ENCODE measurements at places on chromosomes 1 and 21. TPM values are rescaled to one million over a fixed set of nuclear protein-coding genes. Genes with fewer than 3 reads are reported as not detected.

GRCh38 chr1:199173356-199173755 lies 534.5 kb downstream of the PTPRC start:
- no peak for DNase-seq
- peaks cover 7% of the 10 kb centered on the region for H3K27me3 ChIP-seq
- no peak overlapping the region for H3K4me3 ChIP-seq
- H3K4me1 ChIP-seq = peaks cover 39% of the 10 kb centered on the region
- H3K27ac ChIP-seq = peak overlapping the region; percentile 58

DNA sequence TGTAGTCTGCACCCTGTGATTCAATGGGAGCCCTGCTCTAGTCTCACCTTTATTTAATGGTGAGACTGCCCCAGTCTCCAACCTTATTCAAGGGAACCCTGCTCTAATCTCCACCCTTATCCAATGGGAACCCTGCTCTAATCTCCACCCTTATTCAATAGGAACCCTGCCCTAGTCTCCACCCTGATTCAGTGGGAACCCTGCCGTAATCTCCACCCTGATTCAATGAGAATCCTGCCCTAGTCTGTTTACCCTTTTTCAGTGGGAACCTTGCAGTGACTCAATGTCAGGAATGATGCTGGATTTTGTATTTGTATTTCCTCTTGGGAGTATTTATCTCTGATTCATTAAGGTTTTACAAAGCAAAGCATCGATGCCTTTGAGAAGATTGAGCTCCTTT lies 39.5 kb downstream of the TRPM2 start:
- H3K36me3 ChIP-seq = peaks cover 15% of the 10 kb centered on the region
- H3K27ac ChIP-seq = no peak overlapping the region
- H3K4me3 ChIP-seq = no peak overlapping the region
- H3K4me1 ChIP-seq = peaks cover 6% of the 10 kb centered on the region
- no peaks in the 10 kb centered on the region for H3K27me3 ChIP-seq
- no peak for DNase-seq

GRCh38 chr1:163674236-163674635 lies 352.5 kb downstream of the NUF2 start:
- no peak for DNase-seq
- no peak overlapping the region for H3K4me3 ChIP-seq
- no peaks in the 10 kb centered on the region for H3K4me1 ChIP-seq
- no peaks in the 10 kb centered on the region for H3K27me3 ChIP-seq

DNA sequence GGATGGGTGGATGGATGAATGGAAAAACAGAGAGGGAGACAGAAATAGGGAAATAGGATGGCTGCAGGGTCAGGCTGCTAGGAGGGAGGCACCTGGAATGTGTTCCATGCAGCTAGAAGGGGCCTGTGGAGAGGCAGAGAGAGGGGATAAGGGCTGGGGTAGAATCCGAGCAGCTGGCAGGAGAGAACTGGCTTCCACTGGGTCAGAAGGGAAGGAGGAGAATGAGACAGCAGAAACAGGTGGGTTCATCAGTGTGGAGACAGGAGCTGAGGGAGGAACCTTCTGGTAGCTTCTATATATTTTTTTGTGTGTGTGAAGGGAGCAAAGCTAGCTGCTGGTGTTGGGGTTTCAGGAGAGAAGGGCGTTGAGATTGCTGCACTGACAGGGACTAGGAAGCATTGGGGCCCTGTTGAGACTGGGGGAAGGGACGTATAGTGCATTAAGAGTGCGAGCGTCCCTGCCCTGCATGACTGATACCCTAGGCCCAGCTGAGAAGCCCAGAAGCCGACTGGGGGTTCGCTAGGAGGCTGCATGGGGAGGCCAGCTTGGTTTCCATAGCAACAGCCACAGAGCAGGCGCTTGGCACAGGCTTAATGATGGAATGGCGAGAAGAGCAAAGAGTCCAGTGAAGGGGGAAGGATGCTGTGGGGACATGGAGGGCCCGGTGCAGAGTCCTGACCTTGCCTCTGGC lies 14.8 kb upstream of the KIF21B start:
- H3K4me3 ChIP-seq = no peak overlapping the region
- no peaks in the 10 kb centered on the region for H3K36me3 ChIP-seq
- no peak overlapping the region for H3K27ac ChIP-seq
- H3K27me3 ChIP-seq = no peaks in the 10 kb centered on the region
- peaks cover 4% of the 10 kb centered on the region for H3K4me1 ChIP-seq

GRCh38 chr1:247210062-247210375 lies 38.2 kb upstream of the ZNF124 start:
- peak overlapping the region; percentile 77 for H3K4me3 ChIP-seq
- H3K27ac ChIP-seq = peak overlapping the region; percentile 95
- peaks cover 46% of the 10 kb centered on the region for H3K36me3 ChIP-seq
- H3K27me3 ChIP-seq = no peaks in the 10 kb centered on the region
- H3K4me1 ChIP-seq = peaks cover 59% of the 10 kb centered on the region
- DNase-seq = no peak

- no peak for DNase-seq
- H3K27me3 ChIP-seq = peaks cover 2% of the 10 kb centered on the region
- no peaks in the 10 kb centered on the region for H3K4me1 ChIP-seq
- no peak overlapping the region for H3K4me3 ChIP-seq
- H3K36me3 ChIP-seq = no peaks in the 10 kb centered on the region
- H3K27ac ChIP-seq = no peak overlapping the region
Observed at GRCh38 chr1:76218888-76219287, 144.3 kb downstream of the ST6GALNAC3 start.

- H3K4me1 ChIP-seq = no peaks in the 10 kb centered on the region
- no peaks in the 10 kb centered on the region for H3K36me3 ChIP-seq
- no peak for DNase-seq
- H3K4me3 ChIP-seq = no peak overlapping the region
Observed at GRCh38 chr1:102435483-102435882, 438.8 kb upstream of the OLFM3 start.

DNA sequence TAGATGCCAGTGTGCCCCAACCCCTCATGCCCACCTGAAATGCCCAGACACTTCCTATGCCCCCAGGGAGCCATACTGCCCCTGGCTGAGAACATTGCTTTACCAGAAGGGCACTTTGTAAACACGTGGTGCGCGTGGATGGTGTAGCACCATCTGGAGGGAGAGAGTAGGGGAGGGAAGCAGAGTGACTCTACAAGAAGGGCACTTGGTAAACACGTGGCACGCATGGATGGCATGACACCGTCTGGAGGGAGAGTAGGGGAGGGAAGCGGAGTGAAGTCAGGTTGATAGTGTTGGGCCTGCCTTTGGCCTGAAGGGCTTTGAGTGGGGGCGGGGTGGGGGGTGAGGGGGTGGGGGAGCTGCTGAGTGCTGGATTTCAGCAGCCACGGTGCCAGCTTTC lies 324.0 kb upstream of the VAMP3 start:
- no peak for DNase-seq
- H3K27me3 ChIP-seq = no peaks in the 10 kb centered on the region
- H3K4me1 ChIP-seq = no peaks in the 10 kb centered on the region
- no peaks in the 10 kb centered on the region for H3K36me3 ChIP-seq
- H3K27ac ChIP-seq = no peak overlapping the region

DNA sequence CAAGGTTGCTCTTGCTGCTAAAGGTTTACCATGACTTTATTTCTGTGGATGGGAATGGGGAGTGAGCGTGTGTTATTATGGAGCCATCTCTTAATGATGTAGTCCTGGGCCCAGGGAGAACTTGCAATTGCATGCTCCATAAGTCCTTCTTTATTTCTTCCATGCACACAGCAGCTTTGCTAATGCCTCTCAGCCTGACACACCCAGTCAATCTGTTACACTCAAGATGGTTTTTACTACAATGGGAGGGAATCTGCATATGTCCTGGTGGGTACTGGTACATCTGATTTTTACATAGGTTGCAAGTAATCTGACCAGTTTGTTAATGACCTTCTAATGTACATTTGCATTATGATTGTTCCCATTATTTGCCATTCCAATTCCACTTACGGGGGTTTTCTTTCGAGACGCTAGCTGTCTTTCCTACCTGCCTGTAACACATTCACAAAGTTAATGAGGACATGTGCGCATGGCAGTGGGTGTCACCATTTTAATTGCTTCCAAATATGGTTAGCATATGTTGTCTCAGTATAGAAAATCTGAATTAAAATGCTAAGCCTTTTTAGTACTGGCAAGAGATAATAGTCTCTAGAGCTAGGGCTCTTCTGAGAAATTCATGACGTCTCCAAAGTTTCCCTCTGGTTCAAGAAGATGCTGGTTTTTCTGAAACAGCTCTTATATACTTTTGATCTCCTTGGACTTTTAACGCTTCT lies 188.2 kb downstream of the GRIK1 start:
- H3K27me3 ChIP-seq = no peaks in the 10 kb centered on the region
- no peaks in the 10 kb centered on the region for H3K4me1 ChIP-seq
- no peak for DNase-seq
- no peaks in the 10 kb centered on the region for H3K36me3 ChIP-seq

DNA sequence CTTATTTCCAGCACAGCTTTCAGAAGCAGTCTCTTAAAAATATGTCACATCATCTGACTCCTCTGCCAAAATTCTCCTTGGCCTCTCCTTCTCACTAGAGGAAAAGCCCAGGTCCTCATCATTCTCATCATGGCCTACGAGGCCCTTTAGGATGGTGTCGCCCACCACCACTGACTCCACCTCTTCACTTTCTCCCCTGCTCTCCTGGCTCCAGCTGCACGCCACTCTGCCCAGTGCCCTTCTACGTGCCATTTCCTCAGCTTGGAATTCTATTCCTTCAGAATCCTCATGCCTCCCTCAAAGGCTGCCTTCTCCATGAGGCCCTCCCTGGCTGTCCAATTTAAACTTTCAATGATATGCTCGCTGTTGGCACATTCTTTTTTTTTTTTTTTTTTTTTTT lies 25.3 kb upstream of the BTG2 start:
- no peak overlapping the region for H3K4me3 ChIP-seq
- DNase-seq = no peak
- H3K36me3 ChIP-seq = no peaks in the 10 kb centered on the region
- peak overlapping the region; percentile 33 for H3K27ac ChIP-seq

DNA sequence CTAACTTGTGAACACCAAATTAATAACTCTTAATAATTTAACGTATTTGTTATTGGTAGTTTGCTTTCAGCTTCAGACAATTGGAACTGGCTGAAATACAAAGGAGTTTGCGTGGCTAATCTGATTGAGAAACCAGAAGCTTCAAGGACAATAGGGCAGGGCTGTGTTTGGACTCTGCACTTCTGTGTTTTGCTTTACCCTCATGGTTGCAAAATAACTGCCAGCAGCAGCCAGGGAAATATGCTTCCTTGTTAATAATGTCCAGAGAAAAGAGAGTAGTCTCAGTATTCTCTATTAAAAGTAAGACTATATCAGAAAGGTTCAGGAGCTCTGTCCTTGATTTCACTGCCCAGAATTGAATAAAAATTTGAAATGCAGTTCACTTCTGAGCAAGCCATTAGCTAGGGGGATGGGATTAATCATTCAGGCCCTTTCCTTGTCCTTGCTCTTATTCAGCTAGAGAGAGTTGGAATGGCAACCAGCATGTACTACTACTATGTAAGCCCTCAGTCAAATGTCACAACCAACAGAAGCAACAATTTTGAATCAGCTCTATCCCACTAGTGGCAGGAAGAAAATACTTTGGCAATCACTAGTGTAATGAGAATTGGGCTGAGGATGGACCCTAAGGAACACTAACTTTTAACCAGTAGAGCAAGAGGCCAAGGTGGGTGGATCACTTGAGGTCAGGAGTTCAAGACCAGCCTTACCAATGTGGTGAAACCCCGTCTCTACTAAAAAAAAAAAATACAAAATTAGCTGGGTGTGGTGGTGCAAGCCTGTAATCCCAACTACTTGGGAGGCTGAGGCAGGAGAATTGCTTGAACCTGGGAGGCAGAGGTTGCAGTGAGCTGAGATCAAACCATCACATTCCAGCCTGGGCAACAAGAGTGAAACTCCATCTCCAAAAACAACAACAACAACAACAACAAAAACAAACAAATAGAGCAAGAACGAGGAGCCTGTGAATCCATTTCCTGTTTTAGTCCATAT lies 76.8 kb downstream of the POU2F1 start:
- H3K27ac ChIP-seq = no peak overlapping the region
- no peaks in the 10 kb centered on the region for H3K27me3 ChIP-seq
- DNase-seq = no peak
- peaks cover 14% of the 10 kb centered on the region for H3K4me1 ChIP-seq

- H3K36me3 ChIP-seq = no peaks in the 10 kb centered on the region
- H3K27ac ChIP-seq = no peak overlapping the region
- peaks cover 16% of the 10 kb centered on the region for H3K4me1 ChIP-seq
Observed at GRCh38 chr1:224783006-224783651, 146.3 kb upstream of the DNAH14 start.

DNA sequence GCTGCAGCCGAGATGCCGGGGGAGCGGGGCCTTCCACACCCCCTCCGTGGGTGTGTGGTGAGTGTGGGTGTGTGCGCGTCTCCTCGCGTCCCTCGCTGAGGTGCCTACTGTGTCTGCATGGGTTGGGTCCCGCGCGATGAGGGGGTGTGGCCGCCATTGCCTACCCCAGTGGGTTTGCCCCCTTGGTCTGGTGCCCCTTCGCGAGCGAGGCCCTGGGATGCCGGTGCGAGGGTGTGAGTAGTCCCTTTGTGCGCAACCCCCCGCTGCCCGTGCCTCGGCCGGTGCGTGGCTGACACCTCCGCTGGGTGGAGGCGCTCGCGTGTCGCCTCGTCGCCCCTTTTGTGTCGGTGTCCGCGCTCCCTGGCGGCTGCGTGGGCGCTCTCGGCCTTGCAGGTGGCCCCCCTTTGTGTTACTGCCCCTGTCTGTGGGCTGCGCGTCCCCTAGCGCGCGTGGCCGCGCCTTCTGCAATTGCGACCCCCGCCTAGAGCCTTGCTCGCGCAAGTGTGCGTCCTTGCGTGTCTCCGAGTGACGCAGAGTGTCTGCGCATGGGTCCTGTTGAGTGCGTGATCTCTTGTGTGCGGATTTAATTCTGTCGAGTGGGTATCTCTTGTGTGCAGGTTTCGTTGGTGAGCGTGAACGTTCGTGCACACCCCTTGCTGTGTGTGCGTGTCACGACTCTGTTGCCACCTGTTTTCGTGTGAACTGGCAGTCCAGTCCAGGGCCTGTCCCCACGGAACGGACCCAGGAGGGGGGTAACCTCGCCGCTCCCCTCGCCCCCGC lies 553 bp downstream of the TTC3 start:
- no peaks in the 10 kb centered on the region for H3K27me3 ChIP-seq
- peaks cover 15% of the 10 kb centered on the region for H3K36me3 ChIP-seq
- H3K27ac ChIP-seq = peak overlapping the region; percentile 91
- peaks cover 43% of the 10 kb centered on the region for H3K4me1 ChIP-seq

OR6N1 gene
- total RNA-seq = not detected

SYCP1 gene
- total RNA-seq = not detected

PALMD gene
- total RNA-seq = not detected

AKR7A2 gene
- 48.0 TPM for total RNA-seq

LRRN2 gene
- total RNA-seq = not detected

OLFM3 gene
- not detected for total RNA-seq

CATSPERE gene
- 0.30 TPM for total RNA-seq

ACOT11 gene
- 0.96 TPM for total RNA-seq

CAMSAP2 gene
- total RNA-seq = 0.35 TPM

Measured in activated CD8-positive, alpha-beta memory T cell treated with anti-CD3 and anti-CD28 coated beads, Interleukin-2, amount 10 ng/mL, durations not matched to agents 7 days and 5 days (primary cell).